ENCODE measurements at places on chromosomes 7 and 10.

DNA sequence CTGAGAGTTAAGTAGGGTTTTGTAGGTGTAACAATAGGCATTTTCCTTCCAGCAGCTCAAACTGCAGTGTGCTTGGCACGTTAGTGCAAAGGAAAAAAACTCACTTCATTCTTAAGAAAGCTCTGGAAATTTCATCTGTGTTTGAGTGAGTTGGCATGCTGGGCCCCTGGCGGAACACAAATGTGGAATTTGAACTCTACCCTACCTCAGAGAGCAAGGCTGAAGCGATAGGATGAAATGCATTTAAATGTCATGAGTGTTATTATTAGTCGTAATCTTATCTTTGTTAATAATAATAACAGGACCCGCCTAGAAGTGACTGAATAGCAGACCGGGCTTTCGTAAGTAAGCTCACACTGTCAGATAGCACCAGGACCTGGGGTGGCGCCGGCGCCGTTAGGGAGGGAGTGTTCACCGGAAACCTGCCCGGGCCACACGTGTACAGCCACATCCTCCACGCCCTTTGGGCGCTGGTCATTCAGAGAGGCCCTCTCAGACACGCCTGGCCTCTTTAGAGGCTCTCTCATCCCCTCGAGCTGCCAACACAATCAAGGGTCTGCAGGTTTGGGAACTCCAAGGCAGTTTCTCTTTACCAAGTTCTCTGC lies 63.5 kb downstream of the GRK5 start:
- DNase-seq: no peak

DNA sequence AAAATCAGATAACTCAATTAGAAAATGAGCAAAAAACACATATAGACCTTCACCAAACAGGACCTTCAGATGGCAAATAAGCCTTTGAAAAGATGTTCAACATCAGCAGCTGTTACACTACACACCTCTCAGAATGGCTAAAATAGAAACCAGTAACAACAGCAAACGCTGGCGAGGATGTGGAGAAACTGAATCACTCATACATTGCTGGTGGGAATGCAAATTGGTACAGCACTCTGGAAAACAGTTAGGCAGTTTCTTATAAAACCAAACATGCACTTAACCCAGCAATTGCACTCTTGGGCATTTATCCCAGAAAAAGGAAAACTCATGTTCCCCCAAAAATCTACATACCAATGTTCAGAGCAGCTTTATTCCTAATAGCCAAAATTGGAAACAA lies 37.7 kb upstream of the SMARCD3 start:
- no peak for DNase-seq

- DNase-seq: no peak
Measured at GRCh38 chr10:60470091-60470490, 80.4 kb upstream of the ANK3 start.

- DNase-seq: no peak
Measured at GRCh38 chr7:4712281-4713182, 30.4 kb downstream of the FOXK1 start.
